IPS DF 6.9 (cell line): ENCODE measurements at places on chromosomes 1 and 21.

- H3K36me3 ChIP-seq, result no peaks in the 10 kb centered on the region
- no peak overlapping the region for H3K4me3 ChIP-seq
- no peaks in the 10 kb centered on the region for H3K27me3 ChIP-seq
- H3K27ac ChIP-seq, result no peak overlapping the region
Measured at GRCh38 chr1:181208083-181208482, 119.6 kb downstream of the IER5 start.

DNA sequence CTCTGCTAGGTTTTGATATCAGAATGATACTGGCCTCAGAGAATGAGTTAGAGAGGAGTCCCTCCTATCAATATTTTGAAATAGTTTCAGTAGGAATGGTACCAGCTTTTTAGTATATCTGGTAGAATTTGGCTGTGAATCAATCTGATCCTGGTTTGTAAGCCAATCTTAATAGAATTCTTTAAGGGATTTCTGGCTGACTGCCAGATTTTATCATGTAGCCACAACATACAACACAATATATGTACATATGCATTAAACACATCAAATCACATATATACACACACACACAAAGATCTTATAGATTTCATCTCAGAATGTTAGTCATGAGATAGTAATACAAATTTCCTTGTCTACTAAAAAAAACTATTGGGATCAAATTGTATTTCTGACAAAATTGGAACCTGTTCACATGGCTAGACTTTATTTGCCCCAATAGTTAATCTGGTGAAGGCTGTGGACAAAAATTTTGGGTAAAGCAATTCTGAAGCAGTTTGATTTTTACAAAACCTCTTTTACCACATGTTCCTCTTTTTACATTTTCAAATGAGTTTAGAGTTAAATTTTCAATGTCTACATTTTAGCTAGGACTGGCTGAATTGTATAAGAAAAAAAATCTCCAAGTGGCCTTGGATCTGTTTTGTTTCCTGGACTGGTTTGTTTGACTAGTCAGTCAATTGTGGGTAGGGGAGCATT is 151.7 kb downstream of the FASLG start:
- no peak overlapping the region for H3K27ac ChIP-seq
- no peaks in the 10 kb centered on the region for H3K4me1 ChIP-seq
- no peaks in the 10 kb centered on the region for H3K27me3 ChIP-seq
- no peak overlapping the region for H3K4me3 ChIP-seq
- DNase-seq, result no peak
- H3K36me3 ChIP-seq, result no peaks in the 10 kb centered on the region

DNA sequence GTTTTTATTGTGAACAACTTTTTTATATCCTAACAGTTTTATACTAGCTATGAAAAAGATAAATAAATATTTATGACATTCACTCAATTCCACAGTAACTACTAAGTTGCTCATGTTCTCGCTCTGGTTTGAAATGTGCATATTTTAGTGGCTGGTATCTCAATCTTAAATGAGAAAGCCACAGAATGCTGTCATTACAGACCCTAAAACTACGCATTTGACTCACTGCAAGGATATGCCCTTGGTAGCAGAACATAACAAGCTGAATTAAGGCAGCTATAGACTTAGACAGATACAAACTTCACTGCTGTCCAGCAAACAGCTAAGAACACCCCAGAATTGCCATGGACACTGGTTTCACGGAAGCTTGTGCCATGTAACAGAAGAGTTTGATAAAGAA is 19.0 kb downstream of the DAB1 start:
- H3K27me3 ChIP-seq, result no peaks in the 10 kb centered on the region
- no peak overlapping the region for H3K27ac ChIP-seq
- H3K4me3 ChIP-seq, result no peak overlapping the region
- peaks cover 1% of the 10 kb centered on the region; the same call in 1 of the 2 replicates for H3K4me1 ChIP-seq
- H3K36me3 ChIP-seq, result no peaks in the 10 kb centered on the region

DNA sequence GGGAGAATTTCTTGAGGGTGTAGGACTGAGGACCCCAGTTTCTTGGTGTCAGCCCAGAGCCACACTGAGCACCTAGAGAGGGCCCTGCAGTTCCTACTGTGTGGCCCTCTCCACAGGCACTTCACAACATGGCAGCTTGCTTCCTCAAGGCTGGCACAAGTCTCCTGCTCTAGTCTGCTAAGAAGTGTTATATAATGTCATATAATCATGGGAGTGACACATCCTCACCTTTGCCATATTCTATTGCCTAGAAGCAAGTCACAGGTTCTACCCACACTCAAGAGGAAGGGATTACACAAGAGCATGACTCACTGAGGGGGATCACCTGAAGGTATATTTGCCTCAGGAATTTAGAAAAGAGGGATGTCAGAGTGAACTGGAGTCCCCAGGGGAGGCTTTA is 5.5 kb upstream of the SNX27 start:
- H3K36me3 ChIP-seq, result no peaks in the 10 kb centered on the region
- H3K4me1 ChIP-seq, result no peaks in the 10 kb centered on the region
- no peaks in the 10 kb centered on the region for H3K27me3 ChIP-seq
- no peak for DNase-seq
- H3K4me3 ChIP-seq, result no peak overlapping the region
- no peak overlapping the region for H3K27ac ChIP-seq

- no peaks in the 10 kb centered on the region for H3K27me3 ChIP-seq
- no peak overlapping the region for H3K4me3 ChIP-seq
- no peak for DNase-seq
- H3K36me3 ChIP-seq, result no peaks in the 10 kb centered on the region
Measured at GRCh38 chr21:31908106-31909031, 35.5 kb downstream of the HUNK start.

GRCh38 chr1:225119307-225119706 is 189.8 kb downstream of the DNAH14 start:
- no peaks in the 10 kb centered on the region for H3K27me3 ChIP-seq
- no peak for DNase-seq
- no peak overlapping the region for H3K4me3 ChIP-seq
- H3K4me1 ChIP-seq, result no peaks in the 10 kb centered on the region
- no peaks in the 10 kb centered on the region for H3K36me3 ChIP-seq
- H3K27ac ChIP-seq, result no peak overlapping the region

- H3K4me1 ChIP-seq, result no peaks in the 10 kb centered on the region
- no peak overlapping the region for H3K27ac ChIP-seq
- H3K4me3 ChIP-seq, result no peak overlapping the region
- no peaks in the 10 kb centered on the region for H3K27me3 ChIP-seq
- H3K36me3 ChIP-seq, result no peaks in the 10 kb centered on the region
- no peak for DNase-seq
Measured at GRCh38 chr21:16134134-16134533, 404.4 kb downstream of the USP25 start.

DNA sequence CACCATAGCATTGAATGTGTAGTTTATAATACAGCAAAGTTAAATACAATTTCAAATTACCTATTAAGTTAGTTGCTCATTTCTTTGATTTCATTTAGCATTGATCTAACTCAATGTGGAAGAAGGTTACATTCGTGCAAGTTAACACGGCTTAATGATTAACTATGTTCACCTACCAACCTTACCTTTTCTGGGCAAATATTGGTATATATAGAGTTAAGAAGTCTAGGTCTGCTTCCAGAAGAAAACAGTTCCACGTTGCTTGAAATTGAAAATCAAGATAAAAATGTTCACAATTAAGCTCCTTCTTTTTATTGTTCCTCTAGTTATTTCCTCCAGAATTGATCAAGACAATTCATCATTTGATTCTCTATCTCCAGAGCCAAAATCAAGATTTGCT is at the start of gene ANGPTL3:
ANGPTL3 (plus strand) TSS at position 240 of the 400 bp plus-strand sequence; CDS start at position 287, 47 bp downstream.
- H3K36me3 ChIP-seq, result no peaks in the 10 kb centered on the region
- H3K4me3 ChIP-seq, result no peak within 1 kb of the TSS
- no peak within 1 kb of the TSS for H3K27ac ChIP-seq
- no peak for DNase-seq
- H3K4me1 ChIP-seq, result no peaks in the 10 kb centered on the region

- no peaks in the 10 kb centered on the region for H3K27me3 ChIP-seq
- DNase-seq, result no peak
- no peak overlapping the region for H3K27ac ChIP-seq
- H3K4me3 ChIP-seq, result no peak overlapping the region
Measured at GRCh38 chr21:17269760-17270159, 243.1 kb upstream of the CXADR start.

- H3K4me3 ChIP-seq, result no peak overlapping the region
- no peak overlapping the region for H3K27ac ChIP-seq
- no peak for DNase-seq
Measured at GRCh38 chr21:45882645-45883044, 98.9 kb upstream of the COL6A1 start.

- no peaks in the 10 kb centered on the region for H3K4me1 ChIP-seq
- no peaks in the 10 kb centered on the region for H3K27me3 ChIP-seq
- no peak overlapping the region for H3K27ac ChIP-seq
- no peaks in the 10 kb centered on the region for H3K36me3 ChIP-seq
- H3K4me3 ChIP-seq, result no peak overlapping the region
- DNase-seq, result no peak
Measured at GRCh38 chr21:32578107-32578691, 7.1 kb downstream of the TCP10L start.

- H3K4me1 ChIP-seq, result no peaks in the 10 kb centered on the region
- H3K4me3 ChIP-seq, result no peak overlapping the region
- DNase-seq, result no peak
Measured at GRCh38 chr1:162629077-162629627, 3.1 kb upstream of the DDR2 start.

DNA sequence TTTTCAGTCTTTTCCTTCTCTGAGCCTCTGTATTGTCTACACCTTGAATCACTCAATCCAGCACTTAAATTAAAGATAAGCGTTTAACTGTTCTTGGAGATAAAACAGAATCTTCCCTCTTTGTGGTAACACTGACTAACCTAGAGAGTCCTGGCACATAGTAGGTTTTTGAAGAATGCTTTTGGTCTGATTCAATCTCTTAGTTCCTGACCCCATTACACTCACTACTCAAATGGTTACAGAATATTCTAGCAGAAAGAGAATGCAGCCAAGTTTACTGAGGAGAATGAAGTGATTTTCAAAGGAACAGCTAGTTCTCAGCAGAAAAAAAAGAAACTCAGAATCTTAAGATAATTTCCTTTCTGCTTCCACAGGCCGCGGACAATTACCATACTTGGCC is 309.2 kb upstream of the PRMT6 start:
- no peaks in the 10 kb centered on the region for H3K27me3 ChIP-seq
- peaks cover 4% of the 10 kb centered on the region; the same call in 1 of the 2 replicates for H3K4me1 ChIP-seq
- no peak overlapping the region for H3K4me3 ChIP-seq
- no peak for DNase-seq
- H3K36me3 ChIP-seq, result no peaks in the 10 kb centered on the region

GRCh38 chr1:152197361-152197941 is 26.5 kb downstream of the HRNR start:
- H3K27ac ChIP-seq, result no peak overlapping the region
- no peak for DNase-seq
- no peaks in the 10 kb centered on the region for H3K4me1 ChIP-seq
- H3K4me3 ChIP-seq, result no peak overlapping the region
- H3K27me3 ChIP-seq, result no peaks in the 10 kb centered on the region

DNA sequence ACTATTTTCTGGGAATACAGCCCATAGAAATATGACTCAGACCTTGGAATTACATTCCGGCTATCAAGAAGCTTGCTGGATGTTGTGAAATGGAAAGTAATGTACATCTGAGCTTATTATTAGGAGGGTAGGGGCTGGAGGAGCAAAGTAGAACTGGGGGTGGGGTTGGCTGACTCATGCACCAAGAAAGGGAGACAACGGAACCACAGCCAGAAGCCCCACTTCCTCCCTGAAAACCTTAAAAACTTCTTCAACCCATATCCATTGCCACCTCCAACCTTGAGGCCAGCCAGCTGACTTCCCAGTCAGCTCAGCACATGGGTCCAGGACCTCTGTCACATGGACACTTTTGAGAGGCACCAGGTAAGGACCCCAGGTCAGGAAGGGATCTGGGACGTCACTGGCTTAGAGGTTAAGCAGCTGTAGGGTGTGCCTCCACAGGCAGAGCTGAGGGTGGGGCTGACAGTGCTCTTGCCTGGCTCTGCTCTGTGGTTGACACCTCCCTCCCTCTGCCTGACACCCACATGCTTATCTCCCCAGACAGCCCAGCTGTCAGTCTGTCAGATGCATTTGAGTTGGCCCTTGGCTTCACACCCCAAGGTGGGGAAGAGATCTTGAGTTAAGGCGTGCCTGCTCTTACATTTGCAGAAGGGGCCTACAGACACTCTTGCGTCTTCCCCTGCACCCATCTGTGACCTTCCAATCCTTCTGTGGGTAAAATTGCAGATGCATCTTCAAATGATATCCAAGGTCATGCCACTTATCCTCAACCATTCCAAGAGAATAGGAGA is 5.7 kb upstream of the ZNF683 start:
- H3K4me1 ChIP-seq, result no peaks in the 10 kb centered on the region; the same call in 1 of the 2 replicates
- H3K4me3 ChIP-seq, result no peak overlapping the region
- no peaks in the 10 kb centered on the region for H3K36me3 ChIP-seq
- H3K27me3 ChIP-seq, result no peaks in the 10 kb centered on the region

GRCh38 chr1:7539769-7540175 is 231.3 kb upstream of the VAMP3 start:
- no peak overlapping the region for H3K27ac ChIP-seq
- no peaks in the 10 kb centered on the region for H3K36me3 ChIP-seq
- no peak overlapping the region for H3K4me3 ChIP-seq
- H3K27me3 ChIP-seq, result no peaks in the 10 kb centered on the region

DNA sequence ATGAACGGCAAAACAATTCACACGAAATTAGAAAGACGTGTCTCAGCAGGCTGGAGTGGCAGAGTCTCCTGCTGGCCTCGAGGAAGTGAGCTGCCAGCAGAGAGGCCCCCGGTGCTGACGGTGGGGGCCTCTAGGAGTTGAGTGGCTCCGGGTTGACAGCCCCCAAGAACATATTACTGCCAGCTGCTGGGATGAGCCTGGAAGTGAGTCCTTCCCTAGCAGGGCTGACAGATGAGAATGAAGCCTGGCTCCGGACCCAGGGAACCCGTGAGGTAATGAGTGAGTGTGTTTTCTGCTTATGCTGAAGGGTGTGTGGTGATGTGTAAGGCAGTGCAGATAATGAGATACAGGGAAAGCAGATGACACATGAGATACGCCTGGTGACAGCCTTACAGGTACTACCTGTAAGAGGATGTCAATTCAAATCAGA is 23.5 kb upstream of the LRRC47 start:
- peaks cover 4% of the 10 kb centered on the region for H3K36me3 ChIP-seq
- no peaks in the 10 kb centered on the region for H3K27me3 ChIP-seq
- DNase-seq, result no peak

DNA sequence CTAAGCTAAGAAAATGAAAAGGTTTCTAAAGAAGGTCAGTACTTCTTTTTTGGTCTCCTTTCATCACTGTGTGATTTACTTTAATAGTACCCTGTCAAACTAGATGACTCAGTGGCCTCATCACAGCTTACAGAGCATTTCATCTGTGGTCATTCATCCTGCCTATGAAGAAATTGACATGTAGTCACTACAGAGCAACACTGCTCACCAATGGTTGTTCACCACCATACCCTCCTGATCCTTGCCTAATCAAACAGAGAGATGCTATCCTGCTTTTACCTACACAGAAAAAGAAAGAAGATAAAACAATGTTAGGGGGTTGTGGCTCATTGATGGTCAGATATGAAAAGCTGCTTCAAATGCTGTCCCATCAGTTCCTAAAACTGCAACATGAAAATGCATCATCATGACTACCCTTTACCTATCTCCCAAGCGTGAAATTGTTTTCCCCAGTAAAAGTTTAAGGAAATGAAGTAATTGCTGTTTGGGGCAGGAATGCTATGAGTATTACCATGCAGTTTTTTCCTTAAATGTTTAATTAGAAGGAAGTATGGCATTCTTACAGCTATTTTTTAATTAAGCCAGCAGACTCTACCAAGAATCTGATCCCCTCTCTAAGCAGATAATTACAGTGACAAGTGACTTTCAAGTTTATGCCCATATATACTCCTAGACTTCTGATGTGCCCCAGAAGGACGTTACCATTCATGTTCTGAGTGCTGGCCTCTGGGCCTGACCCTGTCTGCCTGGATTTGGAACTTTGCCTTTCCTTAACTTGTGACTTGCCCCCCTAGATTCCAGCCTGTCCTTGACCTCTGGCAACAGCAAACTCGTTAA is 46.1 kb upstream of the FBXO28 start:
- H3K27ac ChIP-seq, result no peak overlapping the region
- no peaks in the 10 kb centered on the region for H3K36me3 ChIP-seq
- no peak for DNase-seq
- H3K4me3 ChIP-seq, result no peak overlapping the region
